Astrocyte of the spinal cord (primary cell): ENCODE measurements at places on chromosomes 1 and 21.

DNA sequence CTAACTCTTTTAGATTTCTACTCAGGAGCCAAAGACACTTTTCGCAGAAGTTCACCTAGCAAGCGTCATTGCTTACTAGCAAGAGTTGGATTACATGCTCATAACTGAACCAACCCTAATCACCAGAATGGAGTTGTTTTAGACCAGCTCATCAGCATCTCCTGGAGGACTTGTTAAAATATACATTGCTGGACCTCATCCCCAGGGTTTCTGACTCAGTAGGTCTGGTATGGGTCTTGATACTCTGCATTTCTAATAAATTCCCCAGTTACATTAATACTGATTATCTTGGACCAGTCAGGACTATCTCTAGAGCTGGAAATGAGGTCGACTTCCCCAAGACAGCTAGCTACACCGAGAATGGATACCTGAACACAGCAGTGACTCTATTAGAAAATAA lies 9.7 kb upstream of the PRDX6 start:
- DNase-seq: peak; percentile 17

- DNase-seq: peak; percentile 69
Observed at GRCh38 chr1:186792870-186793581, 35.7 kb upstream of the PLA2G4A start.

DNA sequence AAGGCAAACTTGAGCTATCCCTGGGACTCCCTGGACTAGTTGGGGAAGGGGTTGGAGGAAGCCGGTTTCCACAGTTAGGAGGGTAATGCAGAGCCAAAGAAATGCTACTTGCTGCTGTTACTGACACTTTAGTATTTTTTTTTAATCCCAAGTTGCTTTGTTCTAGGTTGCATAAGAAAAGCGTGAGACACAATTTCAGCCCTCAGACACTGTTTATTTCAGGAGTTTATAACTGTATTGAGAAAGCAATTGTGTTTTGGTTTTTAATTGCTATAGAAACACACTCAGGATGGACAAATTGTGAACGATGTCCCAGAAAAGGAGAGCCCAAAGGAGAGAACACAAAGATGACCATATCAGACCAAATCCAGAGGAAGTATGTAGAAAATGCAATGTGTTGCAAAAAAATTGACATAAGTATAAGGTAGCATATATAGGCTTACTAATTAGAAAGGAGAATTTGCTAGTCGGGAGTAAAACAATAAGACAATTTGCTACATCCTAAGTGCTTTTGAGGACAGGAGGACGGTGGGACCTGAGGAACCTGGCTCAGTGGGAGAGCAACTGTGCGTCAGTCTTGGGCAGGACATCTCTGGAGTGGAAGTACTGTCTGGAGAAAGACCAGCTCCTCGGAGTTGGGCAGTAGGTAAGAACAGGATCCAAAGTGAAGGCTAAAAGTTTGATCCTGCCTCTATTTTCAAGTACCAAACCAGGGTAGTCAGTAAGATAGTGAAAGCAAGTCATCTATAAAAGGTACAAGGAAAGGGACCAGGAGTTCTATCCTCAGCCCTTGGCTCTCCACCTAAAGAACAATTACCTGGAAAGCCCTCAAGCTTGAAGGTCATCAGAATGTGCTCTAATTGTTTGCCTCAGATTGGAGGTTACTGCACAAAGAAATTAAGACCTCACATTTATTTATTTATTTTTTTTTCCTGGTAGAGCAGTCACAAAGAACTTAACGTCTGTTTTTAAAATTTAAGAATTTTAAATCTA lies 39.9 kb downstream of the DIPK1A start:
- DNase-seq: no peak

DNA sequence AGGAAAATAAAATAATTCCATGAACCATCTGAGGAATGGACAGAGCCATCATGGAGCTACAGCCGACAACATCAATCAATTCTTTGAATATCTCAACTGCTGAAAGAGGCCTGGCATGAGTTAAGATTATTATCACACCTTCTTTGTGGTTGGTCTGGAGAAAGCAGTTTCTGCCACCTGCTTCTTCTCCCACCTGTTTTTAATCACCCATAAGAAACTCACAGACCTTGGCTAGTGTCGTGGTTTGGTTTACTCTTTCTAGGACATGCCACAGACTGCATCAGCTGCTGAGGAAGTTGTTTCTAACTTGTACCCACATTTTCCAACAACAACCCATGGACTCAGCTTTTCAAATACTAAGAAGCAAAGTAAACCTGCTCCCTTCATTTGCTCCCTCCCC lies 65.6 kb downstream of the NTPCR start:
- DNase-seq: no peak

GRCh38 chr1:153565529-153566374 lies at the start of gene S100A2:
S100A2 (minus strand) TSS chr1:153565844; CDS start chr1:153563877, 1,967 bp downstream.
- peak; percentile 92 for DNase-seq

DNA sequence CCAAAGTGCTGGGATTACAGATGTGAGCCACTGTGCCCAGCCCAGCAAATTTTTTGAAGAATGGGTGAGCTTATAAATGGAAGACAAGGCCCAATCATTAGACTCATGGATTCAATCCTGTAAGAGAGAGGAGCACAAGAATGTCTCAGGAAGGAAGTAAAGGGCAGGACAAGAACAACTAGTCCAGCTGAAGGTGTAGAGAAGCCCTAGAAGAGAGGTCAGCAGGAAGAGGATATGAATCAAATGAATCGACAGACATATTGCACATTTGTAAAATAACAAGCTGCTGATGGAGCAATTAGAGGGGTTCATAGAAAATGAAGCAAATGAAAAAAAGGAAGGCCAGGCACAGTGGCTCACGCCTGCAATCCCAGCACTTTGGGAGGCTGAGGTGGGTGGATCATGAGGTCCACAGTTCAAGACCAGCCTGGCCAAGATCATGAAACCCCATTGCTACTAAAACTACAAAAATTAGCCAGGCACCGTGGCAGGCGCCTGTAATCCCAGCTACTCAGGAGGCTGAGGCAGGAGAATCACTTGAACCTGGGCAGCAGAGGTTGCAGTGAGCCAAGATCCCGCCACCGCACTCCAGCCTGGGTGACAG lies 74.9 kb downstream of the MIS18A start:
- DNase-seq: no peak
